ENCODE measurements at places on chromosomes 12 and 14. TPM values are rescaled to one million over a fixed set of nuclear protein-coding genes. Genes with fewer than 3 reads are reported as not detected.

GRCh38 chr12:25319233-25319984 is 68.7 kb upstream of the KRAS start:
- no peak for DNase-seq

DNA sequence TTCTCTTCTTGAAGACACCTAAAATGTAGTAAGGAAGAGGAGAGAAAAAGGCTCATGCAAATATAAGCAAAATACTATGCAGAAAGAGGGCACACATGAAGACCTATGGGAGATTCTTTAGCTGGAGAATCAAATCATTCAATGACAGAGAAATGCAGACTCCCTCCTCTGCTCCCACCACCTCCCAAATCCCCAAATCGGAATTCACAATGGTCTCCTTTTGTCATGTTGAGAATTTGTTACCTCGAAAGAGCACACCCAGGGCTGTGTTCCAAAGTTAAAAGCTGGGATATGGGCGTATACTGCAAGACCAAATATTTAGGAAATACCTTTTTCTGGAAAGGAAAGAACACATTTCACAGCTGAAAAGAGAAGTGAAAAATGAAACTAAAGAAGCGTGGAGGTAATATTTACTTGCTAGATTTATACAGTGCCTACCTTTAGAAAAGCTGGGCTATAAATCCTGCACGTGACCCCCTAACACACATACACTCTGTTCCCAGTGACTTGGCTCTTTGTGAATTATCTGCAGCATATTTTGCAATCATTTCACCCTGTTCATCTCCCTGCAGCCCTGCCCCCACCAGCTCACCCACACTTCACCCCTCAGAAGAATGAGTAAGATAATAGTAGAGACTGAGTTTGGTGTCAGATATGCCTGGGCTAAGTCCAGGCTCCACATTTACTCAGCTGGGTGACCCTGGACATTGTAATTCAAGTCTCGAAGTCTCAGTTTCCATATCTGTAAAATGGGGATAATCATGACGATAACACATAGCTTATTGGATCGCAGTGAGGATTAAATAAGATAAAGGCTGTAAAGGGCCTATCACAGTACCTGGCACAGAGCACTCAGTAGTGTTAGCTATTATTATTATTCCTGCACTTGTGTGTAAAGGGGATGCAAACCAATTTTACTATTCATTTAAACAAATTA is 2.9 kb upstream of the CACNA1C start:
- no peak for DNase-seq

DNA sequence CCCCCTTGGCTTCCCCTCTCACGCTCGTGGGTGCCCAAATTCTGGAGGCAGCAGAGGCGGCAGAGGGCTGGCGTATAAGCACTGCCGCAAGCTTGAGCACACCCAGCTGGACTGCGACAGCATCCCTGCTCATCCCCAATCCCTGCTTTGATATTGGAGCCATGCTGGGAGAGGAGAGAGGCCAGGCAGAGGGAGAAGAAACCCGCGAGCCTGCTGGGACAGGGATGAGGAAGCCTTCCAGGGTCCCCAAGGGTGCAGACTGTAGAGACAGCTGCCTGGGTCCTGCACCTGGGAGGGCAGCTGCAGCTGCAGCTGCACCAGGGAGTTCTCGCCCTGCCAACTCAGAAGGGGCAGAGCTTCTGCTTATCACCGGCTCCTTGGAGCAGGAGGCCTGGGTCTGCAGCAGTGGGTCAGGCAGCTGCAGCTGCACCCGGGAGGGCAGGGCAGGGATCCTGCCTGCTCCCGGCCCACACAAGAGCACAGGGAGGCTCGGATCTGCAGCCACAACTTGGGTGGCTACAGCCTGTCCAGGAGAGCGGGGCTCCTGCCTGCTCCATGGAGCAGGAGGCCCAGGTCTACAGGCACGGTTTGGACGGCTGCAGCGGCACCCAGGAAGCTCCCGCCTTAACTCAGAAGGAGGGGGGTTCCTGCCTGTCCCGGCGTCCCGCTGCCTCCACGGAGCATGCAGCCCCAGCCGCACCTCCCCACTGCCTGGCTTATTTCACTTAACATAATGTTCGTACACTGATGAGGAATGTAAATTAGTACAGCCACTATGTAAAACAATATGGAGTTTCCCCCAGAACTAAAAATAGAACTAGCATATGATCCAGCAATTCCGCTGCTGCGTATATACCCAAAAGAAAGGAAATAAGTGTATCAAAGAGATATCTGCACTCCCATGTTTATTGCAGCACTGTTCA is 60.4 kb upstream of the SGPP1 start:
- no peak for DNase-seq

CD4 gene
- 1.6 TPM for total RNA-seq

C14orf180 gene
- not detected for total RNA-seq

SIX4 gene
- not detected for total RNA-seq

ANKRD33 gene
- total RNA-seq, result not detected
